ENCODE measurements at places on chromosomes 11 and 22.

GRCh38 chr22:41383085-41383484 lies 1.3 kb downstream of the TEF start:
- DNase-seq = no peak

GRCh38 chr11:45941285-45941684 lies 18.8 kb downstream of the LARGE2 start:
- DNase-seq = no peak

DNA sequence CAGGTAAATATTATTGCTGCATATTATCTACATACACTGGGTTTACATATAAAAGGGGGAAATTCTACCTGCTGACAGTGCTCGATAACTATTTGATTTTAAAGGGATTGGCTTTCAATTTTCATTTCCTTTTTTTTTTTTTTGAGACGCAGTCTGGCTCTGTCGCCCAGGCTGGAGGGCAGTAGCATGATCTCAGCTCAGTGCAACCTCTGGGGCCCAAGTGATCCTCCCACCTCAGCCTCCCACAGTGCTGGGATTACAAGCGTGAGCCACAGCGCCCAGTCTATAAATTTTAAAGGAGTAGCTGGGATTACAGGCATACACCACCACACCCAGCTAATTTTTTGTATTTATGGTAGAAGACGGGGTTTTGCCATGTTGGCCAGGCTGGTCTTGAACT lies 3.2 kb upstream of the PCF11 start:
- no peak for DNase-seq

- DNase-seq = no peak
Measured at GRCh38 chr11:8081591-8082250, 710 bp downstream of the TUB start.

- DNase-seq = no peak
Measured at GRCh38 chr22:37417677-37418348, 9.5 kb downstream of the ELFN2 start.

- no peak for DNase-seq
Measured at GRCh38 chr11:133823614-133824013, 21.7 kb downstream of the SPATA19 start.

- peak; percentile 79 for DNase-seq
Measured at GRCh38 chr11:94740083-94741021, 27.8 kb upstream of the AMOTL1 start.

GRCh38 chr11:16770016-16770415 lies 31.6 kb downstream of the C11orf58 start:
- DNase-seq = no peak

DNA sequence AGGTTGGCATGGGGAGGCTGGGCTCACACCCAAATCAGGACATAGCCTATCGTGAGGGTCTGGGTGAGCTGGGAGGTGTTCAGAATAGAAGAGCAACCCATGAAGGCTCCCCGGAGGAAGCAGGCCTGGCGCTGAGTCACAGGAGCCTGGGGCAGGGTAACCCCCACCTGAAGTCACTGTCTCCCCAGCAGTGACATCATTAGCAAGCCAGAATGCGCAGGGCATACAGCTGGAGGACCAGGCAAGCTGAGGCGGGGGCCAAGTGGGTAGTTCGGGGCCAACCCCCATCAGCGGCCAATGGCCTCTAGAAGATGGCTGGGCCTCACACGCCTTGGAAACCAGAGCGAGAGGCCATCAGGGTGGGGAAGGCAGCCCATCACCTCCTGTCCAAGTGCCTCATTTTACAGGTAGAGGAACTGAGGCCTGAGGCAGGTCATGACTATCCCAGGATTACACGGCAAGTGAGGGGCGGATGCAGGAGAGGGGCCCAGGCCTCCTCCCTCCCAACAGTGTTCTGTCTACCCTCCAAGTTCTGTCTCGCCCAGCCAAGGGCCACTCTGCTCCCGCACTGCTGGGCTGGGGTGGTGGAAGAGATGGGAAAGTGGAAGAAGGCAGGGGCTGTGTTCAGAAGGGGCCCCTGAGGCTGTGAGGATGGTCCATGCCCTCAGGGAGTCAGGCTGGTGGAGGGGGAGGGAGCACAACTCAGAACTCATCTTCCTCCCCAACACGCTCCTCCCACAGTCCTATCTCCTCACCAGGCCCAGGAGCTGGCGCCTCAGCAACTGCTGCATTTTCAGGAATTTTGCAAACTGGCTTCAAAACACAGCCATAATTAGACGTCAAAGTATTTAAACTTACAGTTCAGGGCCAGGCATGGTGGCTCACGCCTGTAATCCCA lies 24.6 kb downstream of the RPL3 start:
- no peak for DNase-seq

GRCh38 chr11:128323381-128323780 lies 264.0 kb downstream of the ETS1 start:
- no peak for DNase-seq

DNA sequence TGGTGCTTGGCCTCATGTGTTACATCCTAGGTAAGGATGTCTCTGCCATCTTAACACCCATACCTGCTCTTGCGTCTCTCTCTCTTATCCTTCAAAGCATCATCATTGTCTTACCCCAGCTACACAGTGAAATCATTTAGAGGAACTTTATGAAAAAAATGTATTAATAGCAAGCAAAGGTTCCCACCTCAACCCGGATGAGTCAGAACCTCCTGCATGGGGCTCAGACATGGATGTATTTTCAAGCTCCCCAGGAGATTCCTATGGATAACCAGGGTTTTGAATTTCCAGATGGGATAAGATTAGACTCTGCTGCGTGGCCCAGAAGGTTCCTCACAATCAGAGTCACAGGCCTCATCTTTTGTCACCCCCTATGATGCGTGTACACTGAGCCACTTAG lies 89.1 kb upstream of the NNMT start:
- no peak for DNase-seq

GRCh38 chr11:10666556-10667520 lies 26.7 kb downstream of the IRAG1 start:
- DNase-seq = no peak

DNA sequence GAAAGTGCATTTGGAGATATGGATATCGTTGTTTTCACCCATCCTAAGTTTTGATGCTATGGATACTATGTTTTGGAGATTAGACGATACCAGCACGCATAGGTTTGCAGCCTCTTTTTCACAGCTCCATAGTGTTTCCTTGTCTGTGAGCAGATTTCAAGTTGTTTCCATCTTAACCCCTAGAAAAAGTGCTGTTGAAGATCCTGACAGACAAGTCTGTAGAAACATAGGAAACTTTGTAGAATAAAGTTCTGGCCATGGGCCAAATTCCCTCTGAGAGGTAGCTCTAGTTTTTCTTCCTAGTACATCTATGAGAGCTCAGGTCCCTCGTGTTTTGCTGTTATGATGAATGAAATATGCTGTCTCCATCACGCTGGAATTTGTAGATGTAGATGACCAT lies 32.4 kb downstream of the ST3GAL4 start:
- DNase-seq = no peak

DNA sequence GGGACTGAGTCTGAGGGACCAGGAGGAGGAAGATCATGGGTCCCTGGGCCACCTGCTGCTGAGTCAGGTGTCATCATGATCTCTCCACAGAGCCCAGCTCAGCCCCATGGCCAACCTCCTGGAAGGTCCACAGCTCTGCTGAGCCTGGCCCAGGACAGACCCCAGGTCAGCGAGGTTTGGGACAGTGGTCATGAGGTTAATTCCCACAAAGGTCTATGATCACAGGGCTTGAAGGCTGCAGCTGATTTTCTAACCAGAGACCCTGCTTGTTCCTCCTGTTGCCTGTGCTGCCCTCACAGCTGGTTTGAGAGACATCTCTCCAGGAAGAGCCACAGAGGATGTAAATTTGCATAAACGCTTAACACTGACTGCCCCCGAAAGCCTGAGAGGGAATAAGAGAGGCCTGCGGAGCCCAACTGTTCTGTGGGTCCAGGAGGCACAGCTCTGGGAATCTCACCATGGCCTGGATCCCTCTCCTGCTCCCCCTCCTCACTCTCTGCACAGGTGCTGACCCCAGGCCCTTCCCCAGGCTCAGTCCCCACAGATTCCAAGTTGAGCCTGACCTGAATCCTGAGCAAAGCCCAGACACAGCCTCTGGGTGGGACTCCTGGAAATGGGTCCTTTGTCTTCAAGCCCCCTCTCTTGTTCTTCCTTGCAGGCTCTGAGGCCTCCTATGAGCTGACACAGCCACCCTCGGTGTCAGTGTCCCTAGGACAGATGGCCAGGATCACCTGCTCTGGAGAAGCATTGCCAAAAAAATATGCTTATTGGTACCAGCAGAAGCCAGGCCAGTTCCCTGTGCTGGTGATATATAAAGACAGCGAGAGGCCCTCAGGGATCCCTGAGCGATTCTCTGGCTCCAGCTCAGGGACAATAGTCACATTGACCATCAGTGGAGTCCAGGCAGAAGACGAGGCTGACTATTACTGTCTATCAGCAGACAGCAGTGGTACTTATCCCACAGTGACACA lies 102.8 kb downstream of the GGTLC2 start:
- DNase-seq = no peak
